Stimulated activated CD4-positive, alpha-beta T cell treated with anti-CD3 and anti-CD28 coated beads, TNF-alpha, amount 100 ng/mL, for 1 hour (primary cell): ENCODE measurements at places on chromosomes 1 and 21.

- DNase-seq, result no peak
These were observed 21.0 kb downstream of the HSPA13 start for GRCh38 chr21:14361958-14362357.

DNA sequence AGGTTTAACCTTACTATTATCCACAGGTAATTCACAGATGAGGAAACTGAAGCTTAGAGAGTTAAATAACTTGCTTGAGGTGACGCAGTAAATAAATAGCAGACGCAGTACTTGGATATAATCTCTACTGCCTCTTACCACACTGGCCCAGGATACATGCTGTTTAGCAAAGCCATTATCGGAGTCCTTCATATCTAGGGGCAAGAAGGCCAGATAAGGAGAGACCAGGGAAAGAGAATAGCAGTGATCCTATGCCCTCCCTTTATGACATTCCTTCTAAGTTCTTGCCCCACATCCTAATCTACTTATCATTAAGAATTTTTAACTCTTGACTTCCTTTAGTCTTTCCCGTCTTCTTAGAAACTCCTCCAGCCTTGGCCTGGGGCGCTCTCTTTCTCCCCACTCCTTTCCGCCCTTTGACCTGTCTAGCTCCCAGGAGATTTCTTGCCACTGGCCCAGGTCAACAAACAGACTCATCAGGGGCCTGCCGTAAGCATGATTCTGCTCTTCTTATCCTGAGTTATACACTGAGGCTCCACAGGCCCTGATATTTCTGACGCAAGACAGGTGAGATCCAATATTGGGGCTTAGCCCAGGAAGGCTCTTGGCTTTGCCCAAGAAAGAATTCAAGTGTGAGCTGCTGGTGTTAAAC is 11.4 kb upstream of the SLAMF1 start:
- no peak for DNase-seq

- DNase-seq, result no peak
These were observed 35.9 kb downstream of the PIK3R3 start for GRCh38 chr1:46096269-46097148.

DNA sequence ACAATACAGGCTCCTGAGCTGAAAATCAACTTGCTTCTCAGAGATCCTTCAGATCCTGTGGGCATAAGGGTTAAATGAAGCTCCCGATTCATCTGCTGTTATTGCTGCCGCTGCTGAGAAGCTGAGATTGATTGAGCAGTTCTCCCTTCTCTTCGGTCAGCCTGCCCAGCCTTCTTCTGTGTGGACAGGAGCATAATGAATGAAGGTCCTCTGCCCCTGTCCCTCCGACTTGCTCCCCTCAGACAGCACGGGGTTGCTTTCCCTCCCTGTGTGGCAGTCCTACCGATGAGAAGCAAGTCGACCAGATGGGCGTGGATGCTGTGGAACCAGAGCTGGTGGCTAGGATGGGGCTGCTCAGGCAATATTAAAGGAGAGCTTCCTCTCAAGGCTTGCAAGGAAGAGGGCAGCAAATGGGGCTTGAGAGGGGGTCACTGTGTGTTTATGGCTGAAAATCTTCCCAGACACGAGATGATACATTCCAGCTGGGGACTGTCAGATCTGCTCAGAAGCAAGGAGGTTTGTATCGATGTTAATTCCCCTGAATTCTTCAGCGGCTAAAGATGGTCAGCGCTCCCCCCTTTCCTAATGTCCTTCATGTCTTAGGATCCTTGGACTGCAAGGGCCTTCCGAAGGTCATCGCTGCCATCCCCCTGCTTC is 63.9 kb upstream of the GOLT1A start:
- DNase-seq, result no peak

DNA sequence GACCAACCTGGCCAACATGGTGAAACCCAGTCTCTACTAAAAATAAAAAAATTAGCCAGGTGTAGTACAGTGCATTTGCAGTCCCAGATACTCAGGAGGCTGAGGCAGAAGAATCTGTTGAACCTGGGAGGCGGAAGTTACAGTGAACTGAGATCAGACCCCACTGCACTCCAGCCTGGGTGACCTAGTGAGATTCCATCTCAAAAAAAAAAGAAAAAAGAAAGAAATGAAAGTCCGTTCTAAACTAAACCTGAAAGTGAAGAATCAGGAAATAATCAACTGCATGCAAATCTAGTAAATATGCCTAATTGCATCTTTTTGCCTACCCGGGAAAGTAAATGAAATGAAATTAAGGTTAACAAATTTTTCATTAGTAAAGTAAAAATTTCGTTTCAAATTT is 99.6 kb downstream of the ZZZ3 start:
- DNase-seq, result no peak
